ENCODE measurements at places on chromosomes 2 and 18.
A peak's percentile ranks its signal among the peaks of the same experiment; 100 is the strongest.

DNA sequence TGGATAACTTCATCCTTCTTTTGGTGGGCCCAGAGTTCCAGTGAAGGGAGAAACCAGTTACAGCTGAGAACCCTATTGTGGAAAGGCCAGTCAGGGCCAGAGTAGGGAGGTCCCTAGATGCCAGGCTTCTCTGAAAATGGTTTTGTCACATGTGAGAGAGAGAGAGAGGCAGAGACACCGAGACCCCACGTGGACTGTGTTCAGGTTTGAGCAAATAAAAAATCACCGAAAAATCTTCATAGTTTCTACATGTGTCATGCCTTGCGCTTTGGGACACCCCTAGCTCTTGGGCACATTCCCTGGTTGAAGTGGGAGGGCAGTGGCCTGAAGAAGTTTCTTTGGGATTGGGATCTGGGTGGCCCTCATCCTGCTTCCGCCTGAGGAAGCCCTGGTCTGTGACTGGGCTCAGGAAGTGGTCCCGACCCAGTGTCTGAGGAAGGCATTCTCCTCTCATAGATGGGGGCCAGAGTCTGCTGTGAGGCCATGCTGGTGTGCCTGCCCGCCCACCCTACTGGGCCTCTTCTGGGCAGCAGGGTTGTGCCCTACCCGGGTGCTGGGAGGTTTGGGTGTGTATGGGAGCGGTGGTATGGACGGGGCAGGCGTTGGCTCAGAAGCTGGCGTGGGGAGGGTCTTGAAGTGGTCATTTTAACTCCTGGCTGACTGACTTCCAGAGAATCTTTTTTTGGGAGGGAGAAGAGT, 16.1 kb downstream of the NCK2 start:
- no peak for DNase-seq

- DNase-seq, result no peak
These were observed 62.6 kb upstream of the PSMD14 start for GRCh38 chr2:161245671-161246070.

DNA sequence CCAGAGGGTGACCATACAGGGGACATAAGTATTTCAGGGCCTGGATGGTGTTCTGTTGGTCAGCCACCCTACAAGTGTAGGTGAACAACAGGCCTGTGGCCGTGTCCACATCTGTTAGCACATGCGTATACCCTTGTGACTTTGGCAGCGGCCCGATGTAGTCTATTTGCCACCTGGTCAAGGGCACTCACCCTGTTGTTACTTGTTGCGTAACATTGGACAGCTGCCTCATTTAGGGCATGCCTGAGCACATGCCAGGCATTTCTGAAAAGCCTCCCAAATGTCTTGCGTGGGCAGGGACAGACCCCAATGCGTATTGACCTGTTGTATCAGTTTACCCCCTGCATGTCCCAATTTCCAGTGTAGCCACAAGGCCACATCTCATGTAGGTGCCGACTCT, 235.0 kb downstream of the MBD5 start:
- DNase-seq, result no peak

GRCh38 chr18:9913151-9913525, 678 bp upstream of the VAPA start:
- no peak for DNase-seq

DNA sequence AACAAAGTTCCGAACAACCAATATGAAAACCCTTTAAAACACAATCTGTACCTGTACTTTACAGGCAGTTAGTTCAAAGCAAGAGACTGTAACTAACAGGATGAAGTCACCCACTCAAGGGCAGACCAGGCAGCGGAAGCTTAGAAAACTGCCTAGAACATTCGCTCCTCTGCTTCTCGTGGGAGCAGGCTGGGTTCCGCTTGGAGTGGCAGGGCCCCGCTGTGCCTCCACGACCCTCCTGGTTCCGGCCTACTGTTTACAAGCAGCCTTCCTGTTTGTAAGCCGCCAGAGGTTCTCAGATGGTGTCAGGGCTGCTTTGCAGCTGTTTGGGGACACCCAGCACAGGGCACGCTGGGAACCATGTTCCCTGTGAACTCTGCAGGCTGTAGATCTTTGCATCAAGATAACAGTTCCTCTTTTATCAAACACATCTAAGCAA, 31.3 kb downstream of the CIB4 start:
- no peak for DNase-seq

GRCh38 chr2:11024259-11024645, 112.5 kb downstream of the KCNF1 start:
- no peak for DNase-seq

DNA sequence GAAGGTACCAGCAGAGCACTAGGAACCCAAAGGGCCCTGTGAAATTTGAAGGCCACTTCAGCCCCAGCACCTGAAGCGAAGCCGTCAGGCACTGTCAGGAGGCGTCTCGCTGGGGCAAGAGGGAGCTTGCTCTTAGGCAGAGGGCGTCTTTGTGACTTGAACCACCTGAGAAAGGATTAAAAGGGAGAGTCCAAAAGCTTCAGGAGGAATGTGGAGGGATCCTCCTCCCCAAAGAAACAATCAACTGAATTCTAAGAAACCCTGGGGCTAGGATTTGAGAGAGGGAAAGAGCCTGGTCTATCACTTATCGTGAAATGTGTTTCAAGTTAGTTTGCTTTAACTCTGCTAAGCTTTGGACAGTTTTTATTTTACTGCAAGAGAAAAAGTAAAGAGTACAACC, 324.9 kb upstream of the SOX11 start:
- DNase-seq, result no peak

GRCh38 chr18:6616981-6617380, 112.5 kb upstream of the ARHGAP28 start:
- no peak for DNase-seq

- no peak for DNase-seq
These were observed 68.6 kb downstream of the NYAP2 start for GRCh38 chr2:225468131-225468530.

GRCh38 chr18:36128907-36129299, 237 bp downstream of the SLC39A6 start:
- DNase-seq, result no peak

GRCh38 chr2:88933980-88934379, 242.5 kb downstream of the RPIA start:
- no peak for DNase-seq

DNA sequence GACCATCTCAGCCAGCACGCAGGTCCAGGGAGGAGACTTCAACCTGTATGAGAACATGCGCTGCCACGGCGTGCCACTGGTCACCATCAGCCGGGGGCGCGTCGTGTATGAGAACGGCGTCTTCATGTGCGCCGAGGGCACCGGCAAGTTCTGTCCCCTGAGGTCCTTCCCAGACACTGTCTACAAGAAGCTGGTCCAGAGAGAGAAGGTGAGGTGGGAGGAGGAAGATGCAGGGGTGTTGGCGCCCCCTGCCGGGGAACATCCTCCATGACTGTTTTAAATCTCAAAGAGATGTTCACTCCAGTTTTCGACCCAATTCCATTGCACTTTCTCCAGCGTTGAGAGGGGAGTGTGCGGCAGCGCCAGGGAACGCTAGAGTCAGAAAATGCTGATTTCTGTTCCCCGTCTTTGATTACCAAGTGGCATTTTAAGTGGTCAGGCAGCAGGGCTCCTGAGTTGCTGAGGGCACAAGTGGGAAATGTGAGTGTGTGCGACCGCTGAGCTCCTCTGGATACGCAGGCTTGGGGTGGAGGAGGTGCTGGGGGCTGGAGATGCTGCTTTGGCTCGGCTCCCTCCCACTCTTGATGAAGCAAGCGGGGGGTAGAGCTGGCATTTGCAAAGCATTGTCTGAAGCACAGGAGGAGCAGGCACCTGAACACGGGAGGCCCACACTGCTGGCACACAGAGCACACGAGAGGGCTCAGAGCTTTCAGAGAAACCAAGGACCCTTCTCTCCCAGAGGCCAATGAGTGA, 27.7 kb upstream of the MAPRE3 start:
- peak; percentile 53 for DNase-seq

- DNase-seq, result no peak
These were observed 185.3 kb downstream of the NYAP2 start for GRCh38 chr2:225584796-225585195.

DNA sequence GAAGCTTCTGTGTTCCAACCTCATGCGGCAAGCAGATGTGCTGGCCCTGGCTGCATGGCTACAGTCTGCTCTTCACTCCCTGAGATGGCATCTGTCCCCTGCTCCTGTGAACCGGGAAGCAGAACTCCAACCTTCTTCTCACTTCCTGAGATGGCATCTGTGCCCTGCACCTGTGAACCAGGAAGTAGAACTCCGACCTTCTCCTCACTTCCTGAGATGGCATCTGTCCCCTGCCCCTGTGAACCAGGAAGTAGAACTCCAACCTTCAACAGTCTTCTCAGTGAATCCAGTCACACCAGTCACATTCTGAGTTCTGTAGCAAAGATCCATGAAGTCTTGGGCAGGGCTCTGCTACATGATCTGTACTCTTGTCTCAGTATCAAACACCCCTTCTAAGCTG, 887.2 kb upstream of the KLHL29 start:
- no peak for DNase-seq

DNA sequence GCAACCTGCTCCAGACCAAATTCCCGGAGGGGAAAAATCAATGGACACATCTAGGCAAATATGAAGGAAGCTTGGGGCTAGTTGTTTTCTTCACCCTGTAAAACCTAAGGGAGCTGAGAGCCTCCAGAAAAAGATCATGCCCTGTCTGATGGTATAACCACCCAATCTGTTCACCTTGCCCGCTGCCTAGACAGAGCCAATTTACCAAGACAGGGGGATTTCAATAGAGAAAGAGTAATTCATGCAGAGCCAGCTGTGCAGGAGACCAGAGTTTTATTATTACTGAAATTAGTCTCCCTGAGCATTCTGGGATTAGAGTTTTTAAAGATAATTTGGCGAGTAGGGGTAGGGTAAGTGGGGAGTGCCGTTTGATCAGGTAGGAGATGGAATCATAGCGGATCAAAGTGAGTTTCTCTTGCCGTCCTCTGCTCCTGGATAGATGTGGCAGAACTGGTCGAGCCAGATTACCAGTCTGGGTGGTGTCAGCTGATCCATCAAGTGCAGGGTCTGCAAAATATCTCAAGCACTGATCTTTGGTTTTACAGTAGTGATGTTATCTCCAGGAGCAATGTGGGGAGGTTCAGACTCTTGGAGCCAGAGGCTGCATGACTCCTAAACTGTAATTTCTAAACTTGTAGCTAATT, 35.1 kb upstream of the B4GALT6 start:
- no peak for DNase-seq

GRCh38 chr2:109703798-109704197, 89.6 kb downstream of the SOWAHC start:
- DNase-seq, result no peak

GRCh38 chr2:143754742-143755141, 625.5 kb downstream of the ARHGAP15 start:
- no peak for DNase-seq

GRCh38 chr2:65566617-65567016, 134.2 kb upstream of the SPRED2 start:
- no peak for DNase-seq

DNA sequence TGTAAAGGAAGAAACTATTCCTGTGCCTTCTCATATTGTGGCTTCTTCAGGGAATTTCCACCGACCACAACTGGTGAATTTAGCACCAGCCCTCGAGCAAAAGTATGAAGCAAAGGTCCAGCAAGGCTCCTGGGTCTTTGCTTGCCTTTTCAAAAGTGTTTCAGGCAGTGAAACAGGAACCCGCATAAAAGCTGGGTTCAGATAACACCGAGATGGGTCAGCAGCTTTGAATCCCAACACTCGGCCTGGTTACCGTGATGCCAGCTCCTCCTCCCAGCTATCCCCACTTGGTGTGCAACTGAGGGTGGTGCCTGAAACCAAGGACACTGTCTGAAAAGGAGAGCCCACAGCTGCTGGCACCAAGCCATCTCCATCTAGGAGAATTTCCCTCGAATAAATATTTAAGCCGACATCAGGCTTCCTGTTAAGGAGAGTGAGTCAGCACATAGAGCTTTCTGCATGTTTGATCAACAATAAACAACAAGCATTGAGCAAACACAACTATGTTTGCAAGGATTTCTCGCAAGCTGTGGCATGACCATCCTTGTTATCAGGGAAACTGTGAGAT, 69.5 kb downstream of the ANTXR1 start:
- no peak for DNase-seq

DNA sequence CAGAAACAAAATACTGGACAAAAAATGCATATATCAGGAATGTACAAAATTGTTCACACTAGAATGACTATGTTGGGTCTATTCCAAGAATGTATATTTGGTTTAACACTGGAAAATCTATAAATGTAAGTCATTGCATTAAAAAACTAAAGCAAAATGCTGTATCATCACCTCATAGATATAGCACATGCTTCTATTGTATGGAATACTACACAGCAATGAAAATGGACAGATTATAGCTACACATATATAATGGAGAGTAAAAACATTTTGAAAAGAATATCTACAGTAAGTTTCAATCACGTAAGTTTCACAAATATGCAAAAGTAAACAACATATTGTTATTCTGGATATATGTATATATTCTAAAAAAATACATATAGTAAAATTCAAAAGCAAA, 91.8 kb downstream of the ACVR1C start:
- DNase-seq, result no peak

GRCh38 chr18:59238385-59238784, 18.4 kb downstream of the GRP start:
- DNase-seq, result no peak

DNA sequence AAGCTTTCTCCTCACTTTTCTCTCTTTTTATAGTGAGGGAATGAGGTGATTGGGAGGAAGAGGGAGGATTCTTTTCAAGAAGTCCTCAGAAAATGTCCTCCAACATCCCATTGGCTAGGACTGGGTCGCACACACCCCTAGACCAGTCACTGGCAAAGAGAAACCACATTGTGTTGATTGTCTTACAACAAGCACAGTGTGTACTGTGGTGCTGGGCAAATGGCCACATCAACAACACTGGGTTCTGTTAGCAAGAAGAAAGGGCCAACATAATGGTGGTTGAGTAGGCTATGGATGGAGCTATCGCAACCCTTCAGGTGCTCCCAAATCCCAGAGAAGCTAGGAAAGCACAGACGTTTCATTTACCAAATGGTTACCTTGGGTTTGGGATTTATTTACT, 18.7 kb upstream of the PTPN4 start:
- no peak for DNase-seq

DNA sequence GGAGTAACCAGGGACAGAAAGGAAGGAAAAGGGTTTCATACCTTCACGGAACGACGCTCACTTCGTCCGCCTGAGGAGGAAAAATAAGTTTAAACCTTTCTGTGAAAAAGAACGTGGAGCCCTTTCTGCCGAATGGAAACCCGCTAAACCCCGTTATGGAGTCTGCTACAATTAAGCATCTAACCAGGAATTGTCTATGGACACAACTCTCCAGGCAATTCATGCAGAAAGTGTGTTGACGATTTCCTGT, 528 bp upstream of the PPP4R3B start:
- no peak for DNase-seq

Measured in activated CD4-positive, alpha-beta T cell treated with anti-CD3 and anti-CD28 coated beads, Interleukin-2, amount 50 U/mL, for 4 hours (primary cell).